ENCODE measurements at places on chromosomes 16 and 17. TPM values are rescaled to one million over a fixed set of nuclear protein-coding genes. Genes with fewer than 3 reads are reported as not detected.

The MFAP4 gene
- not detected for total RNA-seq

The MILR1 gene
- total RNA-seq: 0.37 TPM

The MYL11 gene
- total RNA-seq: 2.7 TPM

The TELO2 gene
- 95.3 TPM for total RNA-seq

The SLC6A4 gene
- not detected for total RNA-seq

The RGS11 gene
- 0.29 TPM for total RNA-seq

The CTF1 gene
- total RNA-seq: 0.29 TPM

DNA sequence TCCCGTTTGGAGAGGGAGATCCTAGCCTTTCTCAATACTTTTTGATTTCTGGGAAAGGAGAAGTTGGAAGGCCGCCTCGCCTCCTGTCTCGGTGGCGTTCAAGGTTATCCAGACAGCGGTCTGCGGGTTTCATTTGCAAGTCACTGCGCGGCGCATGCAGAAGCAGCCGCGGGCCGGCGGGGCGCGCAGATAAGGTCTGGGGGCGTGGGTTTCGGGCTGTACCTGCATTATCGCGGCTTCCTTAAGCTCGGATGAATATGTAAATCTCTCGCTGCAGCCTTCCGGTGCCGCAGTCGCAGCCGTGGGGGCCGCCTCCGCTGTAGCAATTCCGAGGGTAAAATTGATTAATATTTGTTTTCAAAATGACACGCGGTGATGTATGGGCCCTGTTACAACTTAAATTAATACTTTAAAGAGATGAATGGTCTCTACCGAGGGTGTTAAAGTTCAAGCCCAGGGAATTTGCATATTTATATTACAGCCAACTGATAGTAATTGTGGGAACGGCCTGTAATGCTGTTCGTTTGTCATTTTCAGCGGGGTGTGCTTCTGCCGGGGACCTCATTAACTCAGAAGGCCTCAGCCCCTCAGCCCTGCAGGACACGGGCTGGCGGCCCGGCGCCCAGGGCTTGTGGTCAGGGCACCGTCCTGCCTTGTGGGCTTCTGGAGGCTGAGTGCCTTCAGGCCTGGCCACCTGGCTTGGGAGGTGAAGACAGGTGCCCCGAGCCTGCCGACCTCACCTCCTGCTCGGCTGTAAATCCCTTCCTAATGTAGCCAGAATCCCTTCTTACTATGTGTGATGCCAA, 99.4 kb downstream of the CYLD start:
- no peaks in the 10 kb centered on the region for H3K36me3 ChIP-seq
- H3K27ac ChIP-seq: no peak overlapping the region
- H3K27me3 ChIP-seq: peaks cover 18% of the 10 kb centered on the region

- no peak for DNase-seq
- peak within 1 kb of the TSS; percentile 91 for H3K4me3 ChIP-seq
- H3K4me1 ChIP-seq: peaks cover 25% of the 10 kb centered on the region
- H3K27me3 ChIP-seq: peaks cover 10% of the 10 kb centered on the region
Observed at GRCh38 chr17:82333279-82334171, at the start of gene SECTM1. TSS of gene SECTM1 (minus strand) at chr17:82333766. CDS start at chr17:82327240, 6,526 bp downstream.

GRCh38 chr16:72788269-72788809, 259.6 kb downstream of the ZFHX3 start:
- DNase-seq: no peak
- peaks cover 34% of the 10 kb centered on the region for H3K27me3 ChIP-seq
- peak overlapping the region; percentile 84 for H3K4me3 ChIP-seq
- no peaks in the 10 kb centered on the region for H3K36me3 ChIP-seq

DNA sequence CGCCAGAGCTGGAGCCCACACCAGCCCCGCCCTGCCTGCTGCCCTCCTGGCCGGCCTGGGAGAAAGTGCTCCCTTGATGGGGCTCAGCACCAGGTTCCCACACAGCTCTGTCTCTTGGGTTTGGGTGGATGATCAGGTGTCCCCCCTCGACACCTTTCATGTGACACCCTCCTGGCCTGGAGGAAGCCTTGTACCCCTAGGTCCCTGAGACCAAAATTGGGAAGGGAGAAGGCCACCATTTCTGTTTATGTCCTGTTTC, 19.4 kb upstream of the PLLP start:
- H3K27ac ChIP-seq: peak overlapping the region; percentile 15
- no peak for DNase-seq
- H3K36me3 ChIP-seq: no peaks in the 10 kb centered on the region

DNA sequence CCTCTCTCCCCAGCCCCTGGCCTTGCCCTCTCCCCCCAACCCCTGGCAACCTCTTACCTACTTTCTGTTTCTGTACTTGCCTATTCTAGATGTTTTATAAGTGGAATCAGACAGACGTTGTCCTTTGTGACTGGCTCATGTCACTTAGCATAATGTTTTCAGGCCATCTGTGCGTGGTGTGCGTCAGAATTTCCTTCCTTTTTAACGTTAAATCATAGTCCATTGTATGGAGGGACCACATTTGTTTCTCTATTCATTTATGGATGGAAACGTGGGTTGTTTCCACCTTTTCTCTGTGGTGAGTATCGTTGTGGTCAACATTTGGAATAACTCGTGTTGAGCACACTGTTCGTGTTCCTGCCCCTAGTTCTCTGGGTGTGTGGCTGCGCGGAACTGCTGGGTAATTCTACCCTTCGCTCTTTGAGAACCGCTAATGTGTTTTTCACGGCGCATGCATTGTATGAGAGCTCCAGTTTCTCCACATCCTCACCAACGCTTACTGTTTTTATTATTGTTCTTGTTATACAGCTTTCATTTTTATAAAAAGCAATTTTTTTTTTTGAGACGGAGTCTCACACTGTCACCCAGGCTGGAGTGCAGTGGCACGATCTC, 26.3 kb downstream of the ACTG1 start:
- H3K27ac ChIP-seq: peak overlapping the region; percentile 40
- H3K36me3 ChIP-seq: no peaks in the 10 kb centered on the region
- H3K4me1 ChIP-seq: no peaks in the 10 kb centered on the region
- H3K4me3 ChIP-seq: peak overlapping the region; percentile 27
- DNase-seq: no peak
- H3K27me3 ChIP-seq: peaks cover 21% of the 10 kb centered on the region

DNA sequence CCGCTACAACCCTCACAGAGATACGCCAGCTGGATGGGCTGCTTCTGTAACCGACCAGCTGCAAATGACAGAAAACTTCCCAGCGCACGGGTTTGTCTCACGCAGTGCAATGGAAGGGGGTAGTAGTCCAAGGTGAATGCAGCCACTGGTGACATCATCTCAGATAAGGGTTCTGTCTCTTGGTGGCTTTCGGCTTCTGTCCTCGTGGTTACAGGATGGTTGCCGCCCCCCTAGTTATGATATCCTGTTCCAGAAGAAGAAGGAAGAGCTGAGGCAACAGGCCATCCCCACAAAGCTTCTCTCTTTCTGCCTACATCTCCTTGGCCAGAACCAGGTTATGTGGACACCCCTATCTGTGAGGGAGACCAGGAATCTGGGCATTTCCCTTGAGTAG, 40.3 kb upstream of the BAHCC1 start:
- H3K4me1 ChIP-seq: no peaks in the 10 kb centered on the region
- peaks cover 21% of the 10 kb centered on the region for H3K27me3 ChIP-seq
- no peak overlapping the region for H3K4me3 ChIP-seq

GRCh38 chr16:46808997-46809396, 22.0 kb downstream of the C16orf87 start:
- peaks cover 24% of the 10 kb centered on the region for H3K4me1 ChIP-seq
- H3K27me3 ChIP-seq: no peaks in the 10 kb centered on the region
- no peak for DNase-seq
- H3K36me3 ChIP-seq: peaks cover 41% of the 10 kb centered on the region

DNA sequence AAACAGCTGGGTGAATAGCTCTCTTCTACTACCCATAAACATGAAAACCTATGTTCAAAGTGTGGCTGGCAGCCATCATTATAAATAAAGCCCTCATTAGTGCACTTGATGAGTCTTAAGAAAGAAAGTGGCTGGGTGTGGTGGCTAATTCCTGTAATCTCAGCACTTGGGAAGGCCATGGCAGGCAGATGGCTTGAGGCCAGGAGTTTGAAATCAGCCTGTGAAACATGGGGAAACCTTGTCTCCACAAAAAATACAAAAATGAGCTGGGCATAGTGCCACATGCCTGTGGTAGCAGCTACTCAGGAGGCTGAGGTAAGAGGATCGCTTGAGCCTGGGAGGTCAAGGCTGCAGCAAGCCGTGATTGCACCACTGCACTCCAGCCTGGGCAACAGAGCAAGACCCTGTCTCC, 28.3 kb upstream of the APPBP2 start:
- H3K4me1 ChIP-seq: no peaks in the 10 kb centered on the region
- H3K27ac ChIP-seq: no peak overlapping the region
- no peak overlapping the region for H3K4me3 ChIP-seq
- no peaks in the 10 kb centered on the region for H3K27me3 ChIP-seq

DNA sequence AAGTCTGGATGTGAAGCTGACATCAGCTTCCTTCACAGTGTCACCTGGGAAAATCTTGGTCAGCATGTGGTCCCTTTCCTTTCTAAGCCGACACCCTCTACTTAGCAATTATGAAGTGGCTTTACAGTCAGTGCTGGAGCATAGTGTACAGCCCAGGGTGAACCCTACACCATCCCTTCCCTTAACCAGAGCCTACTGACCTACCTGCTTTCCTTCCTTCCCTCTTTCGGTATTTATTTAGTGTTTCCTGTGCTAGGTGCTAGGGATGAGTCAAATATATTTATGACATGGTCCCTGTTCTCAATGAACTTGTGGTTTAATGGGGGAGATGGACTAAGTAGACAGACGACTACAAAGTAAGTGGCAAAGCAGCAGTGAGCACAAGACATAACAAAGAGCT, 77.5 kb downstream of the CDK5R1 start:
- peaks cover 12% of the 10 kb centered on the region for H3K4me1 ChIP-seq
- H3K27me3 ChIP-seq: peaks cover 2% of the 10 kb centered on the region
- no peak overlapping the region for H3K27ac ChIP-seq
- no peak for DNase-seq
- H3K4me3 ChIP-seq: no peak overlapping the region

GRCh38 chr16:2973093-2973492, 3.9 kb downstream of the PAQR4 start:
- DNase-seq: no peak
- H3K27ac ChIP-seq: no peak overlapping the region
- H3K4me1 ChIP-seq: peaks cover 16% of the 10 kb centered on the region
- peaks cover 5% of the 10 kb centered on the region for H3K27me3 ChIP-seq
- H3K4me3 ChIP-seq: no peak overlapping the region

GRCh38 chr16:74691093-74691855, 9.4 kb downstream of the MLKL start:
- DNase-seq: no peak
- no peak overlapping the region for H3K27ac ChIP-seq
- peaks cover 62% of the 10 kb centered on the region for H3K36me3 ChIP-seq
- H3K4me1 ChIP-seq: peaks cover 11% of the 10 kb centered on the region
- H3K27me3 ChIP-seq: no peaks in the 10 kb centered on the region

GRCh38 chr16:26993511-26993910, 73.2 kb upstream of the C16orf82 start:
- H3K36me3 ChIP-seq: no peaks in the 10 kb centered on the region
- H3K4me3 ChIP-seq: no peak overlapping the region
- H3K27me3 ChIP-seq: peaks cover 6% of the 10 kb centered on the region
- H3K4me1 ChIP-seq: no peaks in the 10 kb centered on the region
- DNase-seq: no peak
- no peak overlapping the region for H3K27ac ChIP-seq

DNA sequence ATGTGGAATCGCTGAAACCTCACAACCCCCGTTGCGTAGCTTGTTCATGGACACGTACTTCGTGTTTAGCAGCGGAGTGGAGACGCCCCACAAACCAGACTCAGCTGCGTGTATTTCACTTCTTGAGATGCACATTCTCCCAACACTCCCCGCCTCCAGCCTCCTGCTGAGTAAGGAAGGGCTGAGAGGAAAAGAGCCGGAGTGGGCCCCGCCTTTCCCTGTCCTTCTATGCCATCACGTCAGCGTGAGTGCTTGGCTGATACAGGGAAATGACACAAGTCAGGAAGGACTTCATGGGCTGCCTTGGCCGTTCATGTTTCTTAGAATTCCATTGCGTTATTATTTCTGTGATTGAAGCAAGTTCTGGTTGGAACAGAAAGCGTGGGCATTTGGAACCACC, 68.6 kb upstream of the CBX4 start:
- no peak overlapping the region for H3K4me3 ChIP-seq
- no peak overlapping the region for H3K27ac ChIP-seq
- DNase-seq: no peak

DNA sequence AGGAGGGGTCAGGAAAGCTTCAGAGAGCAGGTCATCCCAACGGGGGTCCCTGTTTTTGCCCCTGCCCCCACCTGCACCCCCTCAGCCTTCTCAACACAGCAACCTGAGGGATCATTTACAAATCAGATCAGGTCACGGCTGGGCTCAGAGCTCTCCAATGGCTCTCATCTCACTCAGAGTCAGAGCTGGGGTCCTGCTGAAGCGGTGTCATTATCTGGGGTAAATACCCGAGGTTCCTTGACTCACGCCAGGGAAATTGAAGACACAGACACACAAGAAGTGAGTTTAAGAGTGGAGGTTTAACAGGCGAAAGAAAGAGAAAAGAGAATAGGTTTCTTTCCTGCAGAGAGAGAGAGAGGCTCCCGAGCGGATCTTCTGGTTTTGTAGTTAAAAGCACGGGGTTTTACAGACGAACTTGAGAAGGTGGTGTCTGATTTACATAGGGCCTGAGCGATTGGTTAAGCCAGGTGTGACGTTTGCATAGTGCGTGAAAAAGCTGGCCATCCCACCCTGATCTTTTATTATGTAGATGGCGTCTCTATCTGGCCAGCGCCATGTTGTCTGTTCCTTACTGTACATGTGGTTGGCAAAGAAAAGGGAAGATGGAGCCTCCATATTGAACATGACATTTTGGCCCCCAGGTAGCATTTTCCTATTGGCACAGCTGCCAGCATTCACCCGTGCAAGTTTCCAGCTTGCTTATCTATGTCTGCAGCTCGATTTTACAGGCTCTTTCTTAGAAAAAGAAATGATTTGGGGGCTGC, 51.4 kb downstream of the WSB1 start:
- DNase-seq: no peak
- no peak overlapping the region for H3K27ac ChIP-seq
- no peak overlapping the region for H3K4me3 ChIP-seq
- peaks cover 7% of the 10 kb centered on the region for H3K4me1 ChIP-seq

- H3K4me1 ChIP-seq: peaks cover 32% of the 10 kb centered on the region
- no peak overlapping the region for H3K4me3 ChIP-seq
- peaks cover 12% of the 10 kb centered on the region for H3K36me3 ChIP-seq
- H3K27ac ChIP-seq: peak overlapping the region; percentile 11
Observed at GRCh38 chr17:42010898-42011516, 6.2 kb downstream of the DNAJC7 start.

GRCh38 chr17:37429453-37429852, 22.8 kb downstream of the TADA2A start:
- H3K36me3 ChIP-seq: peaks cover 41% of the 10 kb centered on the region
- H3K27ac ChIP-seq: peak overlapping the region; percentile 95
- no peak for DNase-seq
- peaks cover 37% of the 10 kb centered on the region for H3K4me1 ChIP-seq

- H3K4me1 ChIP-seq: no peaks in the 10 kb centered on the region
- DNase-seq: no peak
- peaks cover 15% of the 10 kb centered on the region for H3K27me3 ChIP-seq
- H3K27ac ChIP-seq: peak overlapping the region; percentile 46
- no peak overlapping the region for H3K4me3 ChIP-seq
Observed at GRCh38 chr16:67404740-67405226, 11.5 kb upstream of the TPPP3 start.

- H3K27ac ChIP-seq: no peak overlapping the region
- no peak for DNase-seq
- H3K36me3 ChIP-seq: peaks cover 40% of the 10 kb centered on the region
- H3K4me3 ChIP-seq: no peak overlapping the region
Observed at GRCh38 chr17:29663155-29663554, 40.4 kb upstream of the CORO6 start.

Data from activated T-helper 1 cell treated with anti-CD3 and anti-CD28 coated beads, Interleukin-12 subunit alpha, Interleukin-12 subunit beta, Interleukin-2, Interleukin-4 antibody, amounts not matched to agents 30 ng/mL and 10 ng/mL and 1 ng/mL, durations not matched to agents 14 hours and 24 hours and 36 hours (primary cell).